ENCODE measurements at places on chromosomes 2 and 18.

- DNase-seq: no peak
Observed at GRCh38 chr2:27131429-27131828, 3.0 kb downstream of the PREB start.

- DNase-seq: no peak
Observed at GRCh38 chr2:179460181-179460929, 195.7 kb upstream of the SESTD1 start.

- DNase-seq: no peak
Observed at GRCh38 chr2:100186126-100186525, 43.7 kb upstream of the AFF3 start.

DNA sequence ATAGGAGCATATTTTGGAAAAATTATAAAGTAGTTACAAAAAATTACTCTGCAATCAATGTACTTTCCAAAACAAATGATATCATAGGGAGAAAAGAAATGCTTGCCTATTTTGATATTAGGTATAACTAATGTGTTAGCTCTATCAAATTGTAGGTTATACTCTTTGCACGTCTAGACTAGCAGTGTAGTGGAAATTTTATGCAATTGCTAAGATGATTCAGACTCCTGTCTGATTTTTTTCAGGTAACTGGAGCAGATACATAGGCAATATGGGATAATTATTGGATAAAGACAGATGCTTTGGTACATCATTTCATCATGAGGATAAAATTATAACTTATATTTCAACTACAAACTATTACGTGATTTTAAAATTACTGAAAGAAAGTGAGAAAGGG, 918.3 kb downstream of the EPHA4 start:
- no peak for DNase-seq

GRCh38 chr2:127594116-127594591, 51.8 kb upstream of the GPR17 start:
- no peak for DNase-seq

DNA sequence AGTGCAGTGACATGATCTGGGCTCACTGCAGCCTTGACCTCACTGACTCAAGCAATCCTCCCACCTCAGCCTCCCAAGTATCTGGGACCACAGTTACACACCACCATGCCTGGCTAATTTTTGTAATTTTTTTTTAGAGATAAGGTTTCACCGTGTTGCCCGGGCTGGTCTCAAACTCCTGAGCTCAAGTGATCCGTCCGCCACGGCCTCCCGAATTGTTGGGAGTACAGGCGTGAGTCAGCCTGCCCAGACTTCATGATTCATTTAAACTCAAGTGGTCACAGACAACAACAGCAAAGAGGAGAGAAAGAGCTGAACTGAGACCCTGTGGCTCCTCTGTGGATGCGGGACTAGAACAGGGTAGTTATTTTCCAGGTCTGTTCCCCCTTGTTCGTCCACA, 83.0 kb downstream of the TSHZ1 start:
- no peak for DNase-seq

DNA sequence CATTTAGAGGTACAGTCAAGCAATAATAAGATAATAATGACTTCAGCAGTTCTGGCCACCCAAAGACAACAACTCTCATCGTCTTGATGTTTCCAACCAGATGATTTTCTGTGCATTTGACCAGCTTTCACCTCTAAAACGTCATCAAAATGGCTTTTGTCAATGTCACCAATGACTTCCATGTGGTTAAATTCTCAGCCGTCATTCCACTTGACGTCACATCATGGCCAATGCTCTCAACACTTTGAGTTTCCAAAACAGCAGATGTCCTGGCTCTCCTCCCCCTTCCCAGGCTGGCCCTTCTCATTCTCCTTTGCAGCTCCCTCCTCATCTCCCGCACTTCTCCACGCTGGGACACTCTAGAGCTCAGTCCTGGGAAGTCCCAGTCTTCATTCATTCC, 258.3 kb downstream of the BCL2 start:
- DNase-seq: no peak

DNA sequence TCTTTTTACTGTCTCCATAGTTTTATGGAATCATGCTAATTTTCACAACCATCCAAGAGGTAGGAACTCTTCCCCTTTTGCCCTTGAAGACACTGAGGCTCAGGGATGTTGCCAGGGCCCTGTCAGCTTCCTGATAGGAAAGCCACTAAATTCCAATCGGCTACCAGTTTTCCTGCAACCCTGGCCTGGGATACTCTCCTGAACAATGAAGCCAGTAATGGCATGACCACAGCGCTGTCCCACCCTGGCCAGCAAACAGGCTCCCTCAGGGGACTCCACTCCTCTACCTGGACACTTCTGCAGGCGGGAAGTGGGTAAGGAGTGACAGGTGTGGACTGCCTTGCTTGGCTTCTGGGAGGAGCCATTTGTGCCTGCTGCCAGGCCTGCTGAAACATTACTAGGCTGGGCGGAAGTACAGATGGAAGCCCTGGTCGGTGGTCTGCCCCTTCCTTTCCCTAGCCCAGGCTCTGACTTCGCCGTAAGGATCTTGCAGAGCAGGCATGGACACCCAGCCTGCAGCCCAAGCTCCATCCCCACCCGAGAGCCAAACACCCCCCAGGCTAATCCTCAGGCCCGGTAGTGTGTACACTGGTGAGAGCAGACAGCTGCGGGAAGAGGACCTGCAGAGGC, 78.8 kb upstream of the SMAD2 start:
- DNase-seq: no peak

- no peak for DNase-seq
Observed at GRCh38 chr18:73728657-73729056, 419.0 kb downstream of the FBXO15 start.

GRCh38 chr2:618422-618990, 58.7 kb downstream of the TMEM18 start:
- DNase-seq: no peak

DNA sequence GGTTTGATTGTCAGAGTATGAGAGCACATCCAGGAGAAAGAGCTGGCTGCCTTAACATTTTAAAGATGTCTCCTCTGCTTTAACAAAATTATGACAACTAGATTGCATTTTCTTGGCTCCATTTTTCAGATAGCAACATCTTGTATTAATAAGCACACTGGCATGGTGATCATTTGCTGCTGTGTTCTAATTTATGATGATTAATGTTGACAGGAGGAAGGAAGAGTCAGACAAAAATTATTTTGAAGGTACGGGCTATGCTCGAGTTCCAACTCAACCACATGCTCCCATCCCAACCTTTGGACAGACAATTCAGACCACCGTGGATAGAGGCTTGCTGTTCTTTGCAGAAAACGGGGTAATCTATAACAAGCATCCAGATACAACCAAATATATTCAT, 98.2 kb upstream of the TTC39C start:
- no peak for DNase-seq

GRCh38 chr2:138536302-138536701, 34.7 kb downstream of the SPOPL start:
- DNase-seq: no peak

DNA sequence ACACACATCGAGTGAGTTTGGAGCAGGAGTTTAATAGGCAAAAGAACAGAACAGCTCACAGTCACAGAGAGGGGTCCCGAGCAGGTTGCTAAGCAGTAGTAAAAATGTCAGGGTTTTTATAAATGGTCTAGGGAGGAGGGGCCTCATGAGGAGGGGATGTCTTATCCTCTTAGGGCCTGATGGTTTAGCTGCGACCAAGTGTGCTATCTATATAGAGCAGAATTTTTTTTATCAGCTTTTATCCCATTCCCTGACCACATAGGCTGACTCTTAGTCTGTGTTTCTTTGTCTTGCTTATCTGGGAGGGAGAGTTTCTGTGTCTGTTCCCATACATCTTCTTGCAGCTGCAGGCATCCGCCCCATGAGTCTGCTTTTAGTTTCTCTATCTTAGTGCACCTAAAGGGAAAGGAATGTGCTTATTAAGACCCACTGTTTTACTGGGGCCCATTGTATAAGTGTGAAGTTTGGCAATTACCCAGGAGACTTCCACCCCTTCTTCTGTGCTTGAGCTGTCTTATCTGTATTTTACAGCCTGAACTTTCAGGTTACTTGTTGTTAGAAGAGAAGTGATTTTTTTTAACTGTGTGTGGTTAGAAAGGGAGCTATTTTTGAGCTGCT, 30.4 kb upstream of the GMCL1 start:
- DNase-seq: no peak

DNA sequence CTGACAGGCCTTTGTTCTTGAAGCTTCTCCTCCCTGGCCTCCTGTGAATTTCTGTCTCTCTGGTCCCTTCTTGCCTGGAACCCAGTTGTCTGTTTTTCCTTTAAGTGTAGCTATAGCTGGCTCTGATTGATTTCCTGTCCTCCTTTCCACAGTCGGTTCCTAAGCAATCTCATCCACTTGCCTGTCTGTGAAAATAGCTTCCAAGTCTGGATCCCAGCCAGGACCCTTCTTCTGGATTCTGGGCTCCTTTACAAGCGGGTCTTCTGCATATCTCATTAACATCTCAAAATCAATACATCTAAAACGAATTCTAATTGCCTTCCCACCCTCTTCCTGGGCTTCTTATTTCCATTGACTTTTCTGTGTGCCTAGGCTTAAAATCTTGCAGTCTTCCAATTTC, 124.9 kb downstream of the DAW1 start:
- no peak for DNase-seq

GRCh38 chr2:98552499-98553179, 55.7 kb downstream of the COA5 start:
- DNase-seq: no peak

GRCh38 chr2:151551556-151551955, 141.9 kb downstream of the RIF1 start:
- DNase-seq: no peak

- DNase-seq: peak; percentile 3
Observed at GRCh38 chr2:233064530-233065199, 4.5 kb downstream of the INPP5D start.

DNA sequence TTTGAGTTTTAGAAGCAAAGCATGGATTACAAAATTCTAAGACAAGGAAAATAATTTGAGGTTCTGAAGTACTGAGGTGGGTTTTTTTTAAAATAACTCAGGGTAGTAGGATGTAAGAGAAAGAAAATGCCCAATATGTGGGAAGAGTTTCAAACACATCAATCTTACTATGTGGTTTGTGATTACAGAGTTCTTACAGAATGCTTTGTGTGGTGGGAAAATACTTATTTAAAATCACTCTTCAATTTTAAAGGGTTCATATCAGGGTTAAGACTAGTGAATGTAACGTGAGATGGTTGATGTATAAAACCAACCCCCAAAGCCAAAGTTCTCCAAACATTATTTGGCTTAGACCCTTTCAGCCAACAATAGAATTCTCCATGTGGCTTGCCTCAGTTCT, 173.5 kb downstream of the UBE2E3 start:
- no peak for DNase-seq

DNA sequence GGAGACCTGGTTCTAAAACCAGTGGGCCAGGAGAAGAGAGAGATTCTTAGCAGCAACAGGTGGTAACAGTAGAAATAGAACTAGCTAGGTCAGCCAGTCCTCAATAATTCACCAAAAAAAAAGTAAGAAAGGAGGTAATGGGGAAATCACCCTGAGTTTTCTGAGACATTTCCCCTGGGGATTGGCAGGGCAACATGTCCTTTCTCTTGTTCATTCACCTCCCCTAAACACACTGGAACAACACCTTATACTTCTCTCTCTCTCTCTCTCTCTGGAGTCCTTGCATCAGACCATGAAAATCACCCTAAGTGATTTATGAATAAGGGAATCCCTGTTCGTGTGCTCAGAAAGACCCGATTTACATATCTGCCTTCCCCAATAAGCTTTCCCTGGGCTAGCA, 64.8 kb downstream of the COX7A2L start:
- DNase-seq: no peak

GRCh38 chr2:105797298-105797819, 52.6 kb downstream of the NCK2 start:
- DNase-seq: no peak

GRCh38 chr18:5606951-5607350, 63.2 kb upstream of the EPB41L3 start:
- DNase-seq: no peak

DNA sequence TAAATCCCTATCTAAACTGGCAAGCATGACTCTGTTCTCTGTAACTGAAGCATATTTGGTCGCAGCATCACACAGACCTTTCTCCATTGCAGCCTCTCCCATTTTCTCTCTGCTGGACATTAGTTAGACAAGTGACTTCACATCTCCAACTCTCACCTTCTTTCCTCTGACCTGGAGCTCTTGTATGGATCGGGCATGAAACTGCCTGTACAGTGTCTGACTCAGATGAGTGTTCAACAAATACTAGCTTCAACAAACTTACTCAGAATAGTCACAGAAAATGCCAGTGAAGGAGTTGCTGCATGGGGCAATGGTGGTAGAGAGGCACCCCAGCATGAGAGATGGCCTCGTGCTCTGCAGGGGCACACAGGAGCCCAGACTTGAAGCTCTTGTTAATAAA, 104.7 kb upstream of the COPS8 start:
- no peak for DNase-seq

DNA sequence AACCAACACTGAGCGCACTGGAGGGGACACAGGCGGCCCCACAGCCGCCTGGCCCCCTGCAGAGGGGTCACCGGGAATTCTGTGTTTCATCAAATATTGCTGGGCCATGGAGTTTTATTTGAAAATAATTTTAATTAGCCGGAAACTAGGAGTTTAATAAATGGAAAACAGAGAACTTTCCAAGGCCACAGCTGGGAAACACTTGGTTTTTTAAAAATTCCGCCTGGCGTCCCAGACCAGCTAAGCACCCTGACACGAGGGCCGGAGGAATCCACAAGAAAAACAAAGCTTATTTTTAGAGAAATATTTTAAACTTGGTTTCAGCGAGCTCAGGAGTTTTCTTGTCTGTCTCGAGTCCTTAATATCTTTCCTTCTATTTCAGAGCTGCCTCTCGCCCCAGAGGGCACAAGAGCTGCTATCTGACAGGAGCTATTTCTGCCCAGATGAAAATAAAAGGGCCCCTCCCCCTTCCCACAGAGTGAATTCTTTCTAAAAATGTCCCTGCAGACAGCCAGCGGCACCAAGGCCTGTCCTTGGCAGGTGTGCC, 8.2 kb downstream of the ZFP36L2 start:
- DNase-seq: no peak

DNA sequence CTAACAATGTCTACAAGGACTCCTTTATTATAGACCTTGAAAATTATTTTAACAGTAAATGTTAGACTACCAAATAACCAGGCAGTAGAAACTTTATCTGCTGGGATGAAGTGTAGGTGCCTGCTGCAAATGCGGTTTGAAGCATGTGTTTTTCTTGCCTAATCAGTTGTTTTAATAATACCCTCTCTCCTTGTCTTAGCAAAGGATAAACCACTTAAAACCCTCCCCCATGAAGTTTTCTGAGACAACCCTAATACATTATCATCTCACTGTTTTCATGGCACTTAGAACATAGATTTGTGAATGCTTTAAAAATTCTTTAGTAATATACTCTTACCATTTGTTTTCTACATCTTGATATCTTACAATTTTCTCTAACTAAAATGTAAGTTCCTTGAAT, 98.6 kb downstream of the ASXL3 start:
- no peak for DNase-seq

DNA sequence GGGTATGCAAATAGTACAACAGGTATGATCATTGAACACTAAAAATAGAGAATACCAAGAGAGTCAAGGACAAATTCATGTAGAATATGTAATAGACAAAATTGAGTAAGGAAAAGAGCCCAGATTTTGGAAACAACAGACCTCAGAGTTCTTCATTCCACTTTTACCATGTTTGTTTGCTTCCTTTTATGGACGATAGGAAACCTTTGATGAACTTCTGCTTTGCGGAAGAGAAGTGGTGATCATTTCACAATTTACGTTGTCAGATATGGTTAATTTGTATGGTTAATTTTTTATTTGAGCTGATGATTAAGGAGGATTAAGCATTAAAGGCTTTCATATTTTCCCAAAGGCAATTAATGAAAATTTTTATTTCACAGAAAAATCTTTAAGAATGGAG, 16.3 kb downstream of the MARCHF7 start:
- no peak for DNase-seq

Measured in activated CD8-positive, alpha-beta memory T cell treated with anti-CD3 and anti-CD28 coated beads, Interleukin-2, amount 50 U/mL, for 4 hours (primary cell).